ENCODE measurements at places on chromosomes 2 and 18.

DNA sequence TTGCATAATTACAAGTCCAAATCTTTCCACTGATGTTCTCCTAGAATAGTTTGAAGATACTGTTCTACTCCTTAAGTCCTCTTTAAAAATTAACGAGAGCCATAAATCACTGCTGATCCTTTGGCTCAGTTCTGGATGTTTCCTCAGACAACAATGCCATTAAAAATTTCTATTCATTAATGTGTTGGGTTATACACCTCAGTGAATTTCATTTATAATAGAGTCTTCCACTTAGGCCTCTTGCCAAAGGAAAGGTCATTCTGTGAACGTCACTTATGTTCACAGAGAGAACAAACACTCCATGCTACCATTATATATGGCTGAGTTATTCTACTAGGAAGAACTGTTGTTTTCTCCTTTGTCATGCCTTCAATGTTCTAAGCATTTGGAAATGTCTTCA lies 1472.3 kb upstream of the CELF4 start:
- no peak for DNase-seq

DNA sequence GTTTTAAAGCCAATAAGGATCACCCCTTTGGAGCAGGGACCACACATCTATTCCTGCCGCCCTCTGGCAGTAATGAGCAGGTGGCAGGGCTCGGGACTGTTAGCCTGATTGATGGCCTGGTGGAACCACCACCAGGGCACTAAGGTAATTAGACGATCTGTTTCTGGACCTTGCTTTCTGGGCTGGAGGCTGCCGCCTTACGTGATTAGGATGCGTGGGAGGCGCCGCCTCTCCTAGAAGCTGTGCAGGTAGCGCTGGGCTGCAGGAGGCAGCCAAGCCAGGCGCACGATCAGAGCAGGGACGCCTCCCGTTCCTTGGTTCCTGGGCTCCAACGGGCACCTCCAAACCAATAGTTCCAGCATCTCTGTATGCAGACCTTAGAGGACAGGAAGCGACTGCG lies 242.6 kb upstream of the RAB12 start:
- no peak for DNase-seq

GRCh38 chr2:232058063-232058877 lies 96.8 kb downstream of the DIS3L2 start:
- DNase-seq = no peak

DNA sequence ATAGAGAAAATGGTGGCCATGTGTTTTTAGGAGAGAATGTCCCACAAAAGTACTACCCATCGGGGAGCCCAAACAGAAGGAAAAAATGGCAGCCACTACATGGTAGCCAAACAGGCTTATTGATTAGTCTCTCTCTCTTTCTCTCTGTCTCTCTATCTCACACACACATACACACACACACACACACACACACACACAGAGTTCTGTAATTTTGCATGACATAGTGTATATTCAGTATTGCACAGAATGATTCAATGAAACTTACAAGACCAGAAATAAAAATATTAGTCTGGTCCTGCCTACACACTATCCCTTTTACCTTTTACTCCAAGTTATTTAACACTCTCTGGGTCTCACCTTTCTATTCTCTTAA lies 124.8 kb upstream of the SLC39A10 start:
- DNase-seq = no peak

- no peak for DNase-seq
These were observed 81.6 kb downstream of the LRRFIP1 start for GRCh38 chr2:237708961-237709360.

DNA sequence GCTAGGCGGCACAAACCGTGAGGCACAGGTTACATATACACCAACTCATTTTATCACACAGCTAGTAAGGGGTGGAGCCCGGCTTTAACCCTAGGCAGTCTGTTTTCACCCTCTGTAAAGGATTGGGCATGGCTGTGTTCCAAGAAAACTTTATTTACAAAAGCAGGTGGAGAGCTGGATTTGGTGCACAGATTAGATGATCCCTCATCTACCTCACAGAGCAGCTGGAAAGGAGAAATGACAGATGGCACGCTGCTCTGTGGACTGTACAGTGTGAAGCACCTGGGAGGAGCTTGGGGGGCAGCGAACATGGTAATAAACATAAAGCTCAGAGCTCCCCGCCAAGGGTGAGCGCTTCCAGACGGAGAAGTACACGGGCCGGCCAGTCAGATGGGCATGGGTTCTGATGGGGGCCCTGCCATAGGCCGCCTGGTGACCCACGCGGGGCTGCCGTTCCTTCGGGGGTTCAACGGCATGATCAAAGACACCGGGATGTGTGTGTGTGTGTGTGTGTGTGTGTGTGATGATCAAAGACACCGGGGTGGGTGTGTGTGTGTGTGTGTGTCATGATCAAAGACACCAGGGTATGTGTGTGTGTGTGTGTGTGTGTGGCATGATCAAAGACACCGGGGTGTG lies 862 bp upstream of the TMEM177 start:
- DNase-seq = peak; percentile 6

DNA sequence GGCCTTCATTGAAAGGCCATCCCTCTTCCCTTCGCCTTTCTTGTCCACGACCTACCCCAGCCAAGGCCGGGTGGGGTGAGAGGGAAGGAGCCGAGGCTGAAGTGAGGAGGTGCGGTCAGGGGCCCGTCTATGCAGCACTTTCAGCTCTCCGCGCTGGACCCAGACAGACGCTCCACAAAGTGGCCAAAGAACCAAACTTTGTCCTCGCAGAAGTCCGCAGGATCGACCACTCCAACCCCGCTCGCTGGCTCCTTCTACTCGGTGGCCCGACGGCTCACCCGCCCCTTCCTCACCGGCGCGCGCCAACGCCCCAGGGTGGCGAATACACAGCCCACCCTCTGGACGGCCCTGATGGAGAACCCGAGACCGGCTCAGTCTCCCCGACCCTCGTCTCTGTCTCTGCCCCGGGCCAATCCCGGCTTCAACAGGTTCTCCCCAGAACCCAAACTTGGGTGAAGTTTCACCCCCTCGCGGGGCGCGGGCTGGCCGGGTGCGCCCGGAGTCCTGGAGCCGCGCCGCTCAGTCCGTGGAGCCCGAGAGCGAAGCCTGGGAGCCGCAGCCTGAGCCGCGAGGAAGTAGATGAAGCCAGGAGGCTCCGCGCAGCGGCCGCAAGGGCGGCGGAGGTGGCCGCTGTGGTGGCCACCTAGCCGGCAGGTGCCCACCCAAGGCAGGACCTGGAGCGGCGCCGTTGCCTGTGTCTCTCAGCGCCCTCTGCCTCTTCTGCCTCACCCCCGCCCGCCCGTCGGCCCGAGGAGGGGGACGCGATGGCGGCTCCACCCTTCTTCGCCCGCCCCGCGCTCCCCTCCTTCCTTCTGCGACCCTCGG lies 26.7 kb upstream of the ALPP start:
- DNase-seq = no peak

GRCh38 chr2:241863536-241863954 lies 4.9 kb upstream of the PDCD1 start:
- DNase-seq = peak; percentile 17

DNA sequence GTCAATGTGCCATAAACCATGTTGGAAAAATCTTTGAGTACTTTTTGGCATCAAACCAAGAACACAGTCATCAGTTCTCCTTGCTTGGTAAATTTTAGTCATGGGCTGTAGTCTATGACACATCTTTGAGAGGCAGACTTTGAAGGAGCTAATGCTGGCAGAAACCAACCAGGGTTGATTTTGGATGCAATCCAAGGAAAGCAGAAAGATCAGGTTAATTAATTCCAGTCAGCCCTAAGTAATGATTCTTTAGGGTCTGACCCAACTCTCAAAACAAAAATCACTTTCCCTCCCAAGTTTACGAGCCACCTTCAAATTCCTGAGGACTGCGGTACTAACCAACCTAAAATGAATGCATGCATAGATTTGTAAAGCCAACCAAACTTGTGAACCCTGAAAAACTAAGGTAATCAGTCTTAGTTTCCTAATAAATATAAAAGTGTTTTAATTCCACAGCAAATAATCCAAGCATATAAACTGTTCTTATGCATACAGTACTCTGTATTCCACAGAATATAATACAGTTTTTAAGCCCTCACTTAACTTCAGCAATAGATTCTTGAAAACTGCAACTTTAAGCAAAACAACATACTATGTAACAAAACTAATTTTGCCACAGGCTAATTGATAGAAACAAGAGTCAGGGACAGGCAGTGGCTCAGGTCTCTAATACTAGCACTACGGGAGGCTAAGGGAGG lies 22.0 kb downstream of the AP1S3 start:
- no peak for DNase-seq

DNA sequence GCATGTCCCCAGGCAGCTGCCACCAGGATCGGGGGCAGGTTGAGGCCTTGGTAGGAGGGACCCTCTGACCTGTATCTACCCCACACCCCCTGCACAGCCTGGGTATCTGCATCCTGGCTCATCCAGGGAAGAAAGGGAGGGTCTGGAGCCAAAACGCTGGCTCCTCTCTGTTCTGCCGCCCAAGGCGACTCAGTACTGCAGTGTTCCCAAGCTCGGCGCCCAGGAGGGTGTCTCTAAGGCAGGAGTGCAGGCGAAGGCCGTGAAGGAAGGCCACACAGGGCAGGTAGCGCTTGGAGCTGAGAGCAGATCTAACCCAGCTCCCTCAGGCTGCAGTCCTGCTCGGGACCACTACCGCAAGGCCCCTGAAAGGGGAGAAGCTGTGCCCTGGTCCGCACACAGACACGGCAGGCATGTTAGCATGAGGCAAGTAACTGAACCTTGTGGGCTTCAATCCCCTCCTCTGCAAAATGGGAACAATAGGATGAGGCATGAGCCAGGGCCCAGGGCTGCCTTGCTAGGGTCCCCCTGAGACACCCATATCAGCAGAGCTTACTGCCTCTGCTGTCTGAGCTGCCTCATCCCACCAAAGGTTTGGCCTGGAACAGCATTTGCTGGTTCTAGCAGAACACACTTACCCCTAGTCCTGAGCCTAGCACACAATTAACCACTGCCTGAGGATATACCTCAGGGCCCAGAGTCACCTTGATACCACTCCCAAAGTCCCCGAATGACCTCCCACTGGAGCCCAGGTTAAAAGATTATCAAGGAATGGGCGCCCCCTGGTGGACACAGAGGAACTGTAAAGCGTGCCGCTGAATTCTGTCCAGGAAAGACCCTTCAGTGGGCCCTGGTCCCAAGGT lies 6.5 kb downstream of the PTMA start:
- DNase-seq = peak; percentile 67

DNA sequence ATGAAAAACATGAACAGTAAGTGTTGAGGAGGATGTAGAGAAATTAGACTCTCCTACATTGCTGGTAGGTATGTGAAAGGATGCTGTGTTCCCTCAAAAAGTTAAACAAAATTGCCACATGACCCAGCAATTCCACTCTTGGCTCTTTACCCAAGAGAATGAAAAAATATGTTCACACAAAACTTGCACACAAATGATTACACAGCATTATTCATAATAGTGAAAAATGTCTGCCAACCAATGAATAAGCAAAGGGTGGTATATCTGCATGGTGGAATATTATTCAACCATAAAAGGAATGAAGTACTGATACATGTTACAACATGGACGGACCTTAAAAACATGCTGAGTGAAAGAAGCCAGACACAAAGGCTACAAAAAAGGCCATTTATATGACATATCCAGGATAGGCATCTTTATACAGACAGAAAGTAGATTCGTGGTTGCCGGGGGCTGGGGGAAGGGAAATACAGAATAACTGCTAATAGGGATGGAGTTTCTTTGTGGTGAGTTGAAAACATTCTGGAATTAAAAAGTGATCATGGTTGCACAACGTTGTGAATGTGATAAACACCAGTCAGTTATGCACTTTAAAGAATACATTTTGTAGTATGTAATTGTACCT lies 85.4 kb upstream of the MYO3B start:
- no peak for DNase-seq

- DNase-seq = no peak
These were observed 243.5 kb upstream of the SALL3 start for GRCh38 chr18:78736015-78736690.

GRCh38 chr2:150047620-150048222 lies 439.7 kb downstream of the RND3 start:
- DNase-seq = no peak

- no peak for DNase-seq
These were observed 3.8 kb upstream of the ZNF24 start for GRCh38 chr18:35348001-35348400.

DNA sequence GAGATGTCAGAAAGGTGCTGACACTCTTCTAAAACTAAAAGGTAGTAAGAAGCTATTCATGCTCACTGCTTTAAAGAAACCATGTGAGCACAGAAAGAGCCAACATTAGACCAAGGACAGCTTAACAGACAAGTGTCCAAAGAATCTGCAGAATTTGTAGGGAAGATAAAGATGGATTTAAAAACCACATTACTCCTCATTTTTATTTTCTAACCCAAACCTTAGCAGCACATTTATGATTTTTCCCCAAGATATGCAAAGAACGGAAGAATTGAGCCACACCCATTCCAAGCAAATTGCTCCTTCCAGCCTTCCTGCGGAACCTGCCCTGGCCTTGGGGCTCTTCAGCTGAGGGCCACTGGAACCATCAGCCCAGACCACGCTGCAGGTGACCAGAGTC lies 26.9 kb downstream of the MBP start:
- DNase-seq = no peak

GRCh38 chr2:123840016-123840415 lies 185.1 kb upstream of the CNTNAP5 start:
- no peak for DNase-seq

DNA sequence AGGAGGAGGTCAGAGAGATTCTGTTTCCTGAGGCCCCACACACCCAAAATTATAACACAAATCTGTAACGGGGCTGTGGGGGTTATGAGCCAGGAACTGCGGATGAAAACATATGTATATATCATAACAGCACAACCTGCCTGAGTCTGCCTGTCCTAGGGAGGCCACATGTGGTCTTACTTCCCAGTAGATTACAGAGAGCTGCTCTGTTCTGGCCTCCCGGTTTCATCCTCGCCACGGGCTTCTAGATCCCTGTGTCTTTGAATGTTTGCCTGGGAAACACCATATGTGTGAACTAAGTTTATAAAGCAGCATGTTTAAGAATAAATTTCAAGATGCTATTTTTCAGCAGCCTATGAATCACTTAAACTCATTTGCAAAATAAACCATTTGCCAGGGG lies 124.0 kb downstream of the TMEM200C start:
- no peak for DNase-seq

GRCh38 chr2:216571178-216571908 lies 61.9 kb upstream of the IGFBP2 start:
- DNase-seq = no peak

DNA sequence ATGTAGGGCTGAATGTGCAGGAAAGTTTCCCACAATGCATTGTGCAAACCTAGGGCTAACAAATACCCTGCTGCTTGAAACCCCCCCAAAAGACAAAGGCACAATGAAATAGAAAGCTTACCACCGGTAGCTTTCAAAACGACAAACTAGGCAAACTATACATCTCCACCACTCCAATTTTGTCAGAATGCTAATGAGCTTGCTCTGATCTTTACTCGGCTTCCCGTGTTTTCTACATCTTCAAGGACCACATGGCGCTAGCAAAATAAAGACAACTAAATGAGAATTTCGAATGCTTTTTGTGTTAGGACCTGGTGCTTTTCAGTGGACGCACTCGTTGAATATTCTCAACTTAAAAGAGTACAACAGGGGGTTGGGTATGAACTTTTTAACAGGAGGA lies 37.2 kb upstream of the OTX1 start:
- no peak for DNase-seq
